ENCODE measurements at places on chromosomes 3 and 15. TPM values are rescaled to one million over a fixed set of nuclear protein-coding genes. Genes with fewer than 3 reads are reported as not detected.

SMCO1 gene
- total RNA-seq, result not detected

DNA sequence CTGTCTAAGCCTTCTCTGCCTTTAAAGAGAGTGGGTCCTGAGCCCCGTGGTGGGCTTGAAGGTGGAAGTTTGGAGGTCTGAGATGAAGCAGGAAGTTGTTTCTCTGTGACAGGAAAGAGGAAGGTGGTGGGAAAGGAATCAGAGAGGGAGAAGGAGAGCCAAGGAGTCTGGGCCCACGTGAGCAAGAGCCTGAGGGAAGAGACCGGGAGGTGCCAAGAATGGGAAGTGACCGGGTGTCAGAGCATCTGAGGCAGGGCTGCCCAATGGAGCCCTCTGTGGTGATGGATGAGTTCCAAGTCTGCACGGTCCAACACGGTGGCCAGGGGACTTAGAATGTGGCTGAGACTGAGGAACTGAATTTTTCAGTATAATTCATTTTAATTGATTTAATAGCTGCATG, 24.6 kb downstream of the ALDH1L1 start:
- H3K4me3 ChIP-seq, result no peak overlapping the region
- H3K4me1 ChIP-seq, result no peaks in the 10 kb centered on the region
- H3K27ac ChIP-seq, result no peak overlapping the region
- no peaks in the 10 kb centered on the region for H3K27me3 ChIP-seq
- DNase-seq, result no peak
- no peaks in the 10 kb centered on the region for H3K36me3 ChIP-seq

DNA sequence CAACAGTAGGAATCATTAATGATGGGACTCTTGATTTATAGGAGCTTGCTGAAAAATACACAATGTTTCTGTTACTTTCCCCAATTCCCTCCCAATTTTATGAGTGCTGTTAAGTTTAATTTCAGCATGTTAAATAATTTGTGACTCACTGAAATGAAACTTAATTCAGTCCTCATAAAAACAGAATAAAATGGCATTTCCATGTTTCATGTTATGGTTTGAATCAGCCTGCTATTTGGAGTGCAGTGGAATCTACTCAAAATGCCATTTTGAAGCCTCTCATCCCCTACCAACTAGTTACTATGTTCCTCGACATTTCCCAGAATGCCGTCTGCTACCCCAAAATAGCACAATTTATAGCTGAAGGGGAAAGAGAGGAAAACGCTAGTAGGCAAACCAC, 237.5 kb downstream of the ADAMTS17 start:
- no peak overlapping the region for H3K27ac ChIP-seq
- peaks cover 2% of the 10 kb centered on the region for H3K27me3 ChIP-seq
- no peak overlapping the region for H3K4me3 ChIP-seq
- H3K4me1 ChIP-seq, result no peaks in the 10 kb centered on the region
- no peaks in the 10 kb centered on the region for H3K36me3 ChIP-seq
- DNase-seq, result no peak

DNA sequence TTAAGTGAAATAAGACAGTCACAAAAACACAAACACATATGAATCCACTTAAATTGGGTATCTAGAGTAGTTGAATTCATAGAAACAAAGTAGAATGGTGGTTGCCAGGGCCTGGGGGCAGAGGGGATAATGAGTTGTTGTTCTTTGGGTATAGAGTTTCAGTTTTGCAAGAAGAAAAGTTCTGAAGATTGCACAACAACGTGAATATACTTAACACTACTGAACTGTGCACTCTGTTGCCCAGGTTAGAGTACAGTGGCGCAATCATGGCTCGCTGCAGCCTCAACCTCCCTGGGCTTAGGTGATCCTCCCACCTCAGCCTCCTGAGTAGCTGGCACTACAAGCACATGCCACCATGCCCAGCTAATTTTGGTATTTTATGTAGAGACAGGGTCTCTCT, 14.9 kb downstream of the GRAMD2A start:
- peaks cover 51% of the 10 kb centered on the region for H3K27me3 ChIP-seq
- DNase-seq, result no peak
- no peak overlapping the region for H3K4me3 ChIP-seq
- H3K4me1 ChIP-seq, result no peaks in the 10 kb centered on the region
- H3K27ac ChIP-seq, result no peak overlapping the region
- no peaks in the 10 kb centered on the region for H3K36me3 ChIP-seq

- H3K36me3 ChIP-seq, result no peaks in the 10 kb centered on the region
- no peak overlapping the region for H3K4me3 ChIP-seq
- no peak overlapping the region for H3K27ac ChIP-seq
- DNase-seq, result no peak
- no peaks in the 10 kb centered on the region for H3K27me3 ChIP-seq
These were observed 515.0 kb downstream of the FGF12 start for GRCh38 chr3:192212335-192212734.

DNA sequence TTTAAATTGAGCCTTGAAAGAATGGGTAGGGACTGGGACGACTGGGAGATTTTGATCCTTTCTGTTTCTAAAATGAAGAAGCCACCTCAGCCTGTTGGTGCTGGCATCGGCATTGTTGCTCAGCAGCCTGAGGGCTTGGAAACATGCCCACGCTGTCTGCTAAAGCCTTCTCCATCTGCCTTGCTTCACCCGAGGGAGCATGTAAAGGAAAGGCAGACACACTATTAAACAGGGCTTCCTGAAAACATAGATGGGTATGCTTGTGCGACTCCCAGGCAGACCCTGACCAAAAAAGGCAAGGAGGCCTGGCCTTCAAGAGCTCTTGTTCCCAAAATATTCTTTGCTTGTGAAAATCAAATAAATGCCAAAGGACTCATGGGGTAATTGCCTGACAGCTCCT, 84.2 kb upstream of the SLC4A7 start:
- no peak overlapping the region for H3K4me3 ChIP-seq
- no peaks in the 10 kb centered on the region for H3K27me3 ChIP-seq
- no peak for DNase-seq

Measured in activated naive CD8-positive, alpha-beta T cell treated with anti-CD3 and anti-CD28 coated beads, Interleukin-2, amount 10 ng/mL, durations not matched to agents 7 days and 5 days (primary cell).